NCI-H2029 treated with DMSO at 0.1 percent for 48 hours (cell line): ENCODE measurements at places on chromosomes 3 and 15.

GRCh38 chr3:148510116-148510515 is 187.6 kb upstream of the AGTR1 start:
- DNase-seq, result no peak

GRCh38 chr3:193827040-193827669 is 234.1 kb downstream of the OPA1 start:
- DNase-seq, result no peak

- no peak for DNase-seq
Observed at GRCh38 chr3:45123030-45123429, 23.1 kb downstream of the CDCP1 start.

GRCh38 chr3:131900891-131901290 is 133.9 kb downstream of the CPNE4 start:
- no peak for DNase-seq

DNA sequence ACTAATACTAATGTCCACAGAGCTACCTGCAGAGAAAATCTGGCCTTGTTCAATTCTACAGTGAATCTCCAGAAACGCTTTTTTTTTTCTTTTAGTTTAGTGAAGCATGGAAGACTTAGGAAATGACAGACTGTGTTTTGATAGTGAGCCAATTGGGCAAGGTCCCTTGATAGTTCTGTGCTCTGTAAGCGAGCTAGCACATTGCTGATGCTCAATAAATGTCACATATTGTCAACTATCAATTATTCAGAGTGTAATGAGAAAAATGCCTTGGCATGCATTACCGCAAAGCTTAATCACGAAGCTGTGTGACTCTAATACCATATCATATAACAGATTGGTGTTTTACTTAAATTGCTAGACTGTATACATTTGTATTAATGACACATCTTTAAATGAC is 5.2 kb upstream of the C3orf85 start:
- DNase-seq, result no peak

- no peak for DNase-seq
Observed at GRCh38 chr15:92448370-92448769, 54.7 kb downstream of the ST8SIA2 start.

GRCh38 chr3:71776538-71776937 is 8.4 kb downstream of the PROK2 start:
- DNase-seq, result no peak

DNA sequence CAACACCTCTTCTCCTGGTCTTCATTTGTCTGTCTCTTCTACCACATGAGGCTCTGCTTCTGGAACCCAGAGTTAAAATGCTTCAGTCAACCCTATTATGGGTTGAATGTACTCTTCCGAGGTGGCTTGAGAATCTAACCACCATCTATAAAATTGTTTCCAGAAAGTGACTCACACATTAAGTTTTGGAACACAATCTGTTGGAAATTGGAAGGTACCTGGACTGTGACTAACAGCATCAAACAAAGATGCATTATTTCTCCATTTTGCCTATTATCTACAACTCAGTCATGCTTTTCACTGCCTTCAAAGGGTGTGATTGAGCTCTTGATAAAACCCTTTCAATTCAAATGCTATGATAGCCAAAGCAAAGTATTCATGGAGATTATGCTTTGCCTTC is 499.0 kb upstream of the SEMA6D start:
- DNase-seq, result no peak

- no peak for DNase-seq
Observed at GRCh38 chr3:23663661-23664186, 142.0 kb upstream of the UBE2E1 start.

DNA sequence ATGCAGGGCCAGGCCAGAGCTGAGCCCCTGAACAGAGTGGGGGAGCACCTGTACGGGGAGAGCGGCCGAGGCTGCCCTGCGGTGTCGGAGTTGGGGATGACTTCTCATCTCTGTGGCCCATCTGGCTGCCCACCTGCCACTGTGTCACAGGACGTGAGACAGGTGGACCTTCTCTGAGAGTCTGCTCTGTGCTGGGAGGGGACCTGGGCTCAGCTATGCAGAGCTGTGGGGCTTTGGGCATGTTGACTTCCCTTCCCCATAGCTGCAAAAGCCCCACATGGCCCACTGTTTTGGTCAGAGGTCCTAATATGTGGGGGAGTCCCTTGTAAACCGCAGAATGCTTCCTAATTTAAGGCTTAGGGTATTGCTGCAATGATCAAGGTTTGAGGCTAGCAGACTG is 68.0 kb upstream of the TRPM1 start:
- DNase-seq, result no peak

GRCh38 chr3:85567071-85567676 is 608.4 kb downstream of the CADM2 start:
- DNase-seq, result peak; percentile 49

GRCh38 chr3:117618462-117618861 is 908.9 kb downstream of the TUSC7 start:
- DNase-seq, result no peak
